ENCODE measurements at places on chromosomes 3 and 15. TPM values are rescaled to one million over a fixed set of nuclear protein-coding genes. Genes with fewer than 3 reads are reported as not detected.

DNA sequence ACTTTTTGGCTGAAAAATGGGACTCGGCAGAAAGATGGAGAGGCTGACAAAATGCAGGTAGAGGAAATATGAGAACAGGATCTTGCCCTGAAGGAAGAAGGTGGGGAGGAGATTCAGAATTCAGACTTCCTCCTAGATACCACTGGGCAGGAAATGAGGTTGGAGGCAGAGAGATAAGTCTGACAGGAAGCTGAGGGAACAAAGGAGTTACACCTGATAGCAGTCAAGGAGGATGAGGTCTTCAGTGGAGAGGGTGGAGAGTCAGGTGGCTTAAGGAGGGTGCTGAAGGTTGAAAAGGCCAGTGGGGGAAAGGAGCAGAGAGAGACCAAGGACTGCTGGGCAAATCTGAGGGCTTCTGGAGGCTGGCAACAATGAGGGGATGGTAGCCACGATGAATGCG lies 56.8 kb downstream of the CCR4 start:
- DNase-seq: no peak

DNA sequence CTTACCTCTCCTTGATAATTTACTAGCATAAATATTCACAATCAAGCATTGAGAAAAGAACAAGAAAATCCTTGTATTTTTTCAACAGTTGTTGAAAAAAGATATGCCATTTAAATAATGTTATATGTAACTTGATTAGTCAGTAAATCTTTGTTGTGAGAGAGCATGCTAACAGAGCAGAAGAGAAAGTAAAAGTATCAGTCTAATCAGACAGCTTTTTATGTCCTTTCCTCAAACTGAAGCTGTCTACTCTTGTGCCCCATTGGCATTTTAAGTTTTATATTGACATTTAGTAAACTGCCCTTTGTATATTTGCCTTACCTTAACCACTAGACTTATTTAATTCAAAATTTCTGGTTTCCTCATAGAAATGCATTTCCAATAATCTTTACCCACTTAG lies 668.7 kb downstream of the OTOL1 start:
- DNase-seq: no peak

DNA sequence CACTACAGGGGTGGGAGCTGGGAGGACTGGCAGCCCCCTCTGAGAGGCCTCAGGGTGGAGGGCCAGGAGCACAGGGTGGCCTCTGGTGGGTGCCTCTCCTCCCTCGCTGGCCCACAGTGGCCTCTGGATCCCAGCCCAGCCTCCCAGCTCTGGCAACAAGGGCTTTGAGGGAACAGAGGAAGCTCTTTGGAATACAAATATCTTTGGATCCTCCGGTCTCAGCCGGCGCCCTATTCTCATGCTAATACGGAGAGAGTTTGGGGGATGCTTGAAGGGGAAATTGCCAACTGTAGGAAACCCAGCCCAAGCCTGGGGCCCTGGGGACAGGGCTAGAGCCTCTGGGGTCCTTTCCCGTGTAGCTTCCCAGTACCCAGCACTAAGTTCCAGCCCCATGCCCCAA lies 33.4 kb upstream of the INSYN1 start:
- DNase-seq: no peak

DNA sequence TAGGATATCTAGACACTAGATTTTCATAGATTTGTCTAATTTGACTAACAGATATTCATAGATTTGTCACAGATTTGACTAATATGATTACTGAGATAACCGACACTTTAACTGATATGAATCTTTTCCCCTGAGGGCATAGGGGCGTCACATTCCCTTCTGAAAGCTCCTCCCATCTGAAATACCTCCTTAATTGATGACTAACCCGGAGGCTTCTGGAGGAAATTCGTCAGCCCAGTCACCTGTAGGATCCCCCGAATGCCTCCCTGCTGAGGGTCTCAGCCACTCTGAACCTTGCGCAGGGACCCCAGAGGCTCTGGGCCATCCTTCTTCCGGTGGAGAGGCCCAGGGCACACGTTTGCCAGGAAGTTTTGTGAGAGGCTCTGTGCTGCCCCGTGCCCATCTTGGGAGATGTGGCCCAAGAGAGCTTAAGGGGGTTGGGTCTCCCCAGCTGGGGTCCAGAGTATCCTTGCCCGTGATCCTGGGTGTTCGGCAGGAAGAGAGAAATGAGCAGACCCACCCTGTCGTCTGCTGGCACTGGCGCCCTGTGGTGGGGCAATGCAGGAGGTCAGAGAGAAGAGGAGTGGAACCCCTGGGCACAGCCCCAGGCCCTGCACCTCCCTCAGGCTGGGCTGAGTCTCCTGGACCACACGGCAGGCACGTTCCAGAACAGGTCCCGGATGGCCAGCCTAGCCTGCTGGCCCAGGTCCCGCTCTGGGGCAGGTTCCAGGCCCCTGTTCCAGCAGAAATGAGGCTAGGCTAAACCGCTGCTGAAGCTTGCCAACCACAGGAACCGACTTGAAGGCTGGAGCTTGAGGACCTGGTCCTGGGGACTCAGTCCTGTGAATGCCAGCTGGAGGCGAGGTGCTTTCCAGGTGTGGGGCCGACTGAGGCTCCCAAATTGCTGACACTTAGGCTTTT lies 1.7 kb downstream of the PLA2G4D start:
- DNase-seq: no peak

The ANKRD63 gene
- not detected for polyA plus RNA-seq

The CISH gene
- polyA plus RNA-seq: 4.7 TPM

GRCh38 chr3:184380185-184380626 lies 352 bp downstream of the CHRD start:
- DNase-seq: peak; percentile 82

DNA sequence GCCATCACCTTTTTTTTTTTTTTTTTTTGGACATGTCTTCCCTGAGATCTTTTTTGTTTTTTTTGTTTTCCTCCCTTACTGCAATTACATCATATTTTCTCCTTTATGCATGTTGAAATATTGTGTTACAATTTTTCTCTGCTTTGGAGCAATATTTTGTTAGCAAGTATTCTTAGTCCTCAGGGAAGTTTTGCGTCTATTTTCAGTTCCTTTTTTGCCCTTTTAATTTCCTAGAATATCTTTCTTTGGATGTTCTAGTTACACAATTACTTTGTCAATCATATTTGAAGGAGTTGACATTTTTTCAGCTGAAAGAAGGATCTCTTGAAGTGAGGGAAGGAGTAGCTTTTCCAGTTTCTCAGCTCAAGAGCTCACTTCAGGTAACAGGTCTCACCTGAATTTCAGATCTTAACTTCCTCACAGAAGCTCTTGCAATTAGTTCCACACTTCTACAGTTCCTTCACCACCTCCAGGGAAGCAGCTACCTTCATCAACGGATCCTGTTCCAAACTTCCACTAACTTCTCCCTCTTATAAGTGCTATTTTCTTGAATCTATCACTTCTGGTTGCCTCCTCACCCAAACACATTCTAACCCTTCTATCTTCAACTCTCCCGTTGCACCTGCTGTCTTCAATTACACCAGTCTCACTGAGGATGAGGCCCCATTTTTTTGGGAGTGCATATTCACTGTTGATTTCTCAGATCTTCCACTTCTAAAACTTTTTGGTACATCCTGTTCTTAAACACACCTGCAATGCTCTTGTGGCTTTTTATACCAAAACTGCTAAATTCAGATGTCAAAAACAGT lies 57.8 kb upstream of the CPOX start:
- DNase-seq: no peak

GRCh38 chr15:85401108-85401774 lies 20.8 kb downstream of the AKAP13 start:
- DNase-seq: no peak

DNA sequence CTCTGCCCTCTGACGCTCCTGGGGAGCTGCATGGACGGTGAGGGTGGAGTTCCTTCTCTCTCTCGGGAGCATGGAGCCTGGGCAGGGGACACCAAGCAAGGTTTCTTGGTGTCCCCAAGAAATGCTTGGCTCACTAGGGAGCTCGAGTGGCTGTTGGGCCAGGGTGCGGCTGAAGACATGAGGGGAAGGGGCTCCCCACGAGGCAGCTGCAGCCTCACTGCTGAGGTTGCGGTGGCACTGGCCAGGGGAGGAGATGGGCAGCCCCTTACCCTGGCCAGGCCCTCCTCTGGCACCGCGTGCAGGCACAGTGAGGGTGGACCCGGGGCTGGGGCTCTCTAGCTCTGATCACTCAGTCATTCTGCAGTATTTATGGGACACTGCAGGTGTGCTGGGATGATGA lies 43.5 kb upstream of the SLC41A3 start:
- DNase-seq: peak; percentile 6

DNA sequence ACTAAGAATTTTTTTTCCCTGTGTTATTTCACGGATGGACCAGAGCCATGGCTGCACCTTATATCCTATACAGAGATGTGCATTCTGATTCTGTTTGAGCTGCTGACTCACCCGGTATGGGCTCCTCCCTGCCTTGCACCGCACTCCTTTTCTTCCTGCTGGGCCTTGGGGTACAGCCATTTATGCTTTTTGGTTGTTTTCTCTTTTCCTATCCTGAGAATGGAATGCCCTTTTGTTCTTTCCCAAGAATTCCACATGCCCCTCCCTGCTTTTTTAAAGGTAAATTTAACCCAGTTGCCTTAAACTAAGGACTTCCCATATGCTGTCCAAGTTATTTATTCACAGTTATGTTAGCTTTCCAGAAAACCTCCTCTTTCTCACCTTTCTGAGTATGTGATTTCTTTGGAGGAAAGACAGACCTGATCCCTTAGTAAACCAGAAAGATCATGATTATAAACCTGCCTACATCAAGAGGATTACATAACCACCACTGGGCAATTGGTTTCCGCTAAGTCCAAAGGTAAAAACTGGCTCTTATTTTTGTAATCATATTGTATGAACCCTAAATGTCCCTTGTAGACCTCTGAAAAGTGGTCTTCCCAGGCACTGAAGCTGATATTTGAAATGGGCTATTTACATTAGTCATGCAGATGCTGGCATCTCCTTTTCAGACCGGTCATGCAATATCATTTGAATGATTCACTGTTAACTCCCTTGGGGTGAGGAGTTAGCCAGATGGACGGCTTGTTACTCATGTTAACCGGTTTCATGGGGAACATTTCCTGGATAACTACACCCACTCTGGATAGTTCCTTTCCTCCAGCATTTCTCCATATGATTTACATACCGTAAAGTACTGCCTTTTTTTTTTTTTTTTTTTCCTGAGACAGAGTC lies 45.5 kb downstream of the TMOD3 start:
- no peak for DNase-seq

DNA sequence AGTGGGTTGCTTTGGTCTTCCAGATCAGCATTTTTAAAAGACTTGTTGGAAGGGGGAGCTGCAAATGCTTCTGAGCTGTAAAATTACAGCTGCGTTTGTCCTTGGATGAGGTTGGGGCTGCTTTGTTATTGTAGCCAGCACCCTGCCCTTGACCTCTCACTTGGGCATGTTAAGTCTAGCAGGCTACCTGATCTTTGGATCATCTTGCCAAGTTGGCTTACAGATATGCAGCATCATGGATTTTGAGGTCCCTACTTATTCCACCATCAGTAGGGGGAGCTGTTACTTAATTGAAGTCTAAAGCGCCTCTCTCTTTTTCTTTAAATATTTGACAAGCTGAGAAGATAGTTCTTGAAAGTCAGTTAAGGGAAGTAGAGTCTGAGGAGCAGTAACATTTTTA lies 793.0 kb downstream of the MCTP2 start:
- no peak for DNase-seq

GRCh38 chr3:54818942-54819341 lies 108.9 kb downstream of the LRTM1 start:
- DNase-seq: no peak

The PLSCR1 gene
- polyA plus RNA-seq: 29.6 TPM

GRCh38 chr3:197171481-197172067 lies 126.8 kb downstream of the DLG1 start:
- no peak for DNase-seq

DNA sequence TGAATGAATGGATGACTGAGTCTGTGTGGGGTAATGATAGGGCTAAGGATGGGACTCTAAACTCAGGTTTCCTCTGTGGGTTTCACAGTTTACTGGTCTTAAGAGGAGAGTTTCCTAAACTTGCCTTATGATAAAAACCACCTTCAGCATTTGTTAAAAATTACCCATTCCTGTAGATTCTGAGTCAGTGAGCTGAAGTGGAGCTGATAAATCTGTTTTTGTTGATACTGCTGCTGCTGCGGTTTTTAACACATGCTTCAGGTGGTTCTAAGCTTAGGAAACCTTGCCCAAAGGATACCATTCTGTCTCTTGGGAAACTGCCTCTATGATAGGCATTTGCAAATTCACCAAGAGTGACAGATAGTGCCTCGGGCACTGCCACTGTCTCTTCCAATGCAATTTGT lies 52.6 kb downstream of the MECOM start:
- DNase-seq: no peak

DNA sequence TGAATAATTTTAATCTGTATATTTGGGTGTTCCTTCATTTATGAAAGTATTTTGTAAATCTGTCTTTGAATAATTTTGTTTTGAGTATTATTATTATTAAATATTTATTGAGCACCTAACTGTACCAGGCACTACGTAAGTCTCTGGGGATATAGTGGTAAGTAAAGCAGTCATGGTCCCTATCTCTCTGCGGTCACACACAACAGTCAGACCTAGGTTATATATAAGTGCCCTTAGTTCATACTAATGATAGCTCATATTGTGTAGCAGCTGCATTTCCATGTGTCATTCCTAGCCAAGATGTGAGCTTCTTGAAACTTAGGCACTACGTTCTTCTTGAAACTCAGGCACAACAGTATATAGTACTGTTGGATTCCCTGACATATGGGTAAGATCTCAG lies 12.4 kb downstream of the NKTR start:
- DNase-seq: no peak

DNA sequence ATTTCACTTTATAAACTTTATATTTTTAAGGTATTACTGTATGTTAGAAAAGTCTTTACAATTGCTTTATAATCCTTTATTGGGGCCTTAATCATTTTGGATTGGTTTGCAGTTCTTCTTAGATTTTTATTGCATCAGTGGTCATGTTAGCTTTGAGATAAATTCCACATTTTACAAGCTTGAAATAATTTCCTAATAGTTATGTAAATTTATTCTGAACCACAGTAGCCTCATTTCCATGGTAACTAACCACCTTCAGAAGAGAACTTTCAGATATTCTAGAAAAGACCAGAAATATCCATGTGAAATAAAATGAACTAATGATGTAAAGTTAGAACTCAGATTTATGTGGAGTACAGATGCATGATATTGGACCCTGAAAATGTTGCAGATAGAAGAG lies 94.2 kb downstream of the NEO1 start:
- no peak for DNase-seq

- no peak for DNase-seq
Measured at GRCh38 chr15:69815793-69816192, 281.9 kb downstream of the TLE3 start.

- DNase-seq: no peak
Measured at GRCh38 chr3:184685055-184685454, 26.8 kb downstream of the MAGEF1 start.

DNA sequence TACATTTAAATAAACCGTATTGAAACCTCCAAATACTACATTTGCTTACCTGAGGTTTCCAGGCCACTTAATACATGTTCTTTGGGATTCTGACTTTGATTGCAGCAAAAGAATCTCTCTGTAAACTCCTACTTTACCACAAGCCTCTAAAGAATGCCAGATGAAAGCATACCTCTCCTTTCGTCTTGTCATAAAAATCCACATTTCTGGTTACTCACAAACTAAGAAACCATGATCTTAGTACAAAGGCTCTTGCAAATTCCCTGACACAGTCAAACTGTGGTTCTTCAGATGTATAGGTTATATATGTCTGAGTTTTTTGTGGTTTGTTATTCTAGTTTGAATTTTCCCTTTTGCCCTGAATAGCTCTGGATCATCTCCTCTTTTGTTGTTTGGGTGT lies 188.4 kb downstream of the RAP2B start:
- no peak for DNase-seq

GRCh38 chr15:82898961-82899360 lies 53.6 kb downstream of the HOMER2 start:
- no peak for DNase-seq

The GHSR gene
- not detected for polyA plus RNA-seq

- DNase-seq: no peak
Measured at GRCh38 chr15:82105451-82106215, 59.8 kb upstream of the MEX3B start.
